GM23338 (cell line): ENCODE measurements at places on chromosomes 13 and 19. TPM values are rescaled to one million over a fixed set of nuclear protein-coding genes. Genes with fewer than 3 reads are reported as not detected.

SLC1A5 gene
- total RNA-seq, result 249 and 272 TPM in 2 replicates

PABPC3 gene
- 0.58 and 1.2 TPM in 2 replicates for total RNA-seq

UNC13A gene
- total RNA-seq, result 25.0 and 30.4 TPM in 2 replicates

SWSAP1 gene
- 2.1 and 4.1 TPM in 2 replicates for total RNA-seq

- no peak overlapping the region for H3K4me3 ChIP-seq
- no peaks in the 10 kb centered on the region for H3K27me3 ChIP-seq
- H3K36me3 ChIP-seq, result no peaks in the 10 kb centered on the region
- DNase-seq, result no peak
- H3K27ac ChIP-seq, result no peak overlapping the region
These were observed 216.5 kb downstream of the DCLK1 start for GRCh38 chr13:35914662-35915061.

DNA sequence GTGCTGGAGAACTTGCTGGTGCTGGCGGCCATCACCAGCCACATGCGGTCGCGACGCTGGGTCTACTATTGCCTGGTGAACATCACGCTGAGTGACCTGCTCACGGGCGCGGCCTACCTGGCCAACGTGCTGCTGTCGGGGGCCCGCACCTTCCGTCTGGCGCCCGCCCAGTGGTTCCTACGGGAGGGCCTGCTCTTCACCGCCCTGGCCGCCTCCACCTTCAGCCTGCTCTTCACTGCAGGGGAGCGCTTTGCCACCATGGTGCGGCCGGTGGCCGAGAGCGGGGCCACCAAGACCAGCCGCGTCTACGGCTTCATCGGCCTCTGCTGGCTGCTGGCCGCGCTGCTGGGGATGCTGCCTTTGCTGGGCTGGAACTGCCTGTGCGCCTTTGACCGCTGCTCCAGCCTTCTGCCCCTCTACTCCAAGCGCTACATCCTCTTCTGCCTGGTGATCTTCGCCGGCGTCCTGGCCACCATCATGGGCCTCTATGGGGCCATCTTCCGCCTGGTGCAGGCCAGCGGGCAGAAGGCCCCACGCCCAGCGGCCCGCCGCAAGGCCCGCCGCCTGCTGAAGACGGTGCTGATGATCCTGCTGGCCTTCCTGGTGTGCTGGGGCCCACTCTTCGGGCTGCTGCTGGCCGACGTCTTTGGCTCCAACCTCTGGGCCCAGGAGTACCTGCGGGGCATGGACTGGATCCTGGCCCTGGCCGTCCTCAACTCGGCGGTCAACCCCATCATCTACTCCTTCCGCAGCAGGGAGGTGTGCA is 587 bp downstream of the S1PR4 start:
- DNase-seq, result no peak
- no peak overlapping the region for H3K27ac ChIP-seq
- no peaks in the 10 kb centered on the region for H3K36me3 ChIP-seq
- H3K4me1 ChIP-seq, result no peaks in the 10 kb centered on the region
- H3K27me3 ChIP-seq, result no peaks in the 10 kb centered on the region

DNA sequence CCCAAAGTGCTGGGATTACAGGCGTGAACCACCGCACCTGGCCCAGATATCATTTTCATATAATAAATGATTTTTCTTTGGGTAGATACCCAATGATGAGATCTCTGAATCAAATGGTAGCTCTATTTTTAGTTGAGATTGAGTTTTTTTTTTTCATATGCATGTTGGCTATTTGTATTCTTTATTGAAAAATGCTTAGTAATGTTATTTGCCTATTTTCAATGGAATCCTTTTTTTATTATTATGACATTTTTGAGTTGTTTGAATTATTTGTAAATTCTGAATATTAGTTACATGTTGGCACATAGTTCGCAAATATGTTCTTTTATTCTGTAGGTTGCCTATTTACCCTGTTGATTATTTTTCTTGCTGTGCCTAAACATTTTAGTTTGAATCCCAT is 55.8 kb downstream of the ZNF254 start:
- DNase-seq, result no peak
- no peak overlapping the region for H3K27ac ChIP-seq
- H3K4me3 ChIP-seq, result no peak overlapping the region

DNA sequence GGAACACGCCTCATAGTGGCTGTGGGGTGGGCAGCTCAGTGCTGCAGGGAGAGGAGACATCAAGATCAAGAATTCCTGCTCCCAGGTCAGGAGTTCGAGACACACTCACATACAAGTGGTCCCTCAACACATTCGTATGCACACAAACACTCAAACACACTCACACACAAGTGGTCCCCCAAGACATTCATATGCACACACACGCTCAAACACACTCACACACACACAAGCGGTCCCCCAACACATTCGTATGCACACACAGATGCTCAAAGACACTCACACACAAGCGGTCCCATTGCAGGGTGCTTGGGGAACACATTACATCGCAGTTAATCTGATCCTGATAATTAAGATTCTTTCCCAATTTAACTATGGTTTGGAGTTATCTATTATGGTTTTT is 28.2 kb downstream of the FCGBP start:
- no peak for DNase-seq
- no peak overlapping the region for H3K27ac ChIP-seq
- no peaks in the 10 kb centered on the region for H3K36me3 ChIP-seq
- no peak overlapping the region for H3K4me3 ChIP-seq
- H3K27me3 ChIP-seq, result no peaks in the 10 kb centered on the region

DNA sequence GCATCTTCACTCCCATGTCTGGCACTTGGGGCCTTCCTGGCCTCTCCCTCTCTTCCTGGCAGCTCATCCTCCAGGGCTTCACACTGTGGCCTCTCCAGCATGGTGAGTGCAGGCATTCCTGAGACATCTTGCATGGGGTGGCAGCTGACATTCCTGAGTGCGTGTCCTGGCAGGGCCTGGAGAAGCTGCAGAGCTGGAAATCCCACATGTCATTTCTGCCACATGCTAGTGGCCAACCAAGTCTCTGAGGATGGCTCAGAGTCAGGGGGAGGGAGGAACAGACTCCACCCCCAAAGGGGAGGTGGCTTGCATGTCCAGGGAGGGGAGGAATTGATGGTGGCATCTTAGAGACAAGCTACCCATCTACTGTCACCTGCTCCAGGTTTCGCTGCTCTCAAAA is 41.6 kb upstream of the AMER2 start:
- no peak overlapping the region for H3K4me3 ChIP-seq
- DNase-seq, result no peak
- H3K36me3 ChIP-seq, result no peaks in the 10 kb centered on the region
- H3K27me3 ChIP-seq, result no peaks in the 10 kb centered on the region
- no peak overlapping the region for H3K27ac ChIP-seq

DNA sequence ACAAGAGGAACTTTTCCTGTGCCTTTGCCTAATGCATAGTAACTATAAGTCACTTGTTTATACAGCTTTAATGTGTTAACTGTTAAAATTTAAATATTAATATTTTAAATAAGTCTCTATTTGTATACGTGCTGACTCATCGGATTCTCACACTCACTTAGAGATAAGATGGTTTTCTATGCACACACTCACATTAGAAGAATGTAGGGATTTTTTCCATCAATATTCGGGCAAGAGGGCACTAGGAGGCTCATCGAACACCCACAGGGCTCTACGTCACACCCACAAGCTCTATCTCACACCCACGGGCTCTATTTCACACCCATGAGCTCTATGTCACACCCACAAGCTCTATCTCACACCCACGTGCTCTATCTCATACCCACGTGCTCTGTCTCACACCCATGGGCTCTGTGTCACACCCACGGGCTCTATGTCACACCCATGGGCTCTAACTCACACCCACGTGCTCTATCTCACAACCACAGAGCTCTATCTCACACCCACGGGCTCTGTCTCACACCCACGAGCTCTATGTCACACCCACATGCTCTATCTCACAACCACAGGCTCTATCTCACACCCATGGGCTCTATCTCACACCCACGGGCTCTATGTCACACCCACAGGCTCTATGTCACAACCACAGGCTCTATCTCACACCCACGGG is 73.4 kb downstream of the COL4A2 start:
- DNase-seq, result no peak
- peaks cover 21% of the 10 kb centered on the region for H3K4me1 ChIP-seq
- H3K27me3 ChIP-seq, result no peaks in the 10 kb centered on the region
- H3K27ac ChIP-seq, result no peak overlapping the region
- no peaks in the 10 kb centered on the region for H3K36me3 ChIP-seq
- H3K4me3 ChIP-seq, result no peak overlapping the region

GRCh38 chr19:1315470-1316166 is 29.9 kb downstream of the EFNA2 start:
- peak; percentile 78 for DNase-seq
- peak overlapping the region; percentile 49; the same call in 1 of the 2 replicates for H3K4me3 ChIP-seq
- peaks cover 9% of the 10 kb centered on the region; the same call in 1 of the 2 replicates for H3K27me3 ChIP-seq
- no peaks in the 10 kb centered on the region for H3K36me3 ChIP-seq
- no peaks in the 10 kb centered on the region for H3K4me1 ChIP-seq

GRCh38 chr19:34217952-34218817 is 36.2 kb upstream of the GARRE1 start:
- DNase-seq, result no peak
- no peak overlapping the region for H3K4me3 ChIP-seq
- peak overlapping the region; percentile 10; the same call in 1 of the 2 replicates for H3K27ac ChIP-seq
- H3K4me1 ChIP-seq, result no peaks in the 10 kb centered on the region
- H3K27me3 ChIP-seq, result no peaks in the 10 kb centered on the region
- peaks cover 54% of the 10 kb centered on the region for H3K36me3 ChIP-seq
